ENCODE measurements at places on chromosomes 2 and 18. TPM values are rescaled to one million over a fixed set of nuclear protein-coding genes. Genes with fewer than 3 reads are reported as not detected.

GRCh38 chr2:63189026-63189425 lies 138.4 kb downstream of the OTX1 start:
- DNase-seq: peak; percentile 60

DNA sequence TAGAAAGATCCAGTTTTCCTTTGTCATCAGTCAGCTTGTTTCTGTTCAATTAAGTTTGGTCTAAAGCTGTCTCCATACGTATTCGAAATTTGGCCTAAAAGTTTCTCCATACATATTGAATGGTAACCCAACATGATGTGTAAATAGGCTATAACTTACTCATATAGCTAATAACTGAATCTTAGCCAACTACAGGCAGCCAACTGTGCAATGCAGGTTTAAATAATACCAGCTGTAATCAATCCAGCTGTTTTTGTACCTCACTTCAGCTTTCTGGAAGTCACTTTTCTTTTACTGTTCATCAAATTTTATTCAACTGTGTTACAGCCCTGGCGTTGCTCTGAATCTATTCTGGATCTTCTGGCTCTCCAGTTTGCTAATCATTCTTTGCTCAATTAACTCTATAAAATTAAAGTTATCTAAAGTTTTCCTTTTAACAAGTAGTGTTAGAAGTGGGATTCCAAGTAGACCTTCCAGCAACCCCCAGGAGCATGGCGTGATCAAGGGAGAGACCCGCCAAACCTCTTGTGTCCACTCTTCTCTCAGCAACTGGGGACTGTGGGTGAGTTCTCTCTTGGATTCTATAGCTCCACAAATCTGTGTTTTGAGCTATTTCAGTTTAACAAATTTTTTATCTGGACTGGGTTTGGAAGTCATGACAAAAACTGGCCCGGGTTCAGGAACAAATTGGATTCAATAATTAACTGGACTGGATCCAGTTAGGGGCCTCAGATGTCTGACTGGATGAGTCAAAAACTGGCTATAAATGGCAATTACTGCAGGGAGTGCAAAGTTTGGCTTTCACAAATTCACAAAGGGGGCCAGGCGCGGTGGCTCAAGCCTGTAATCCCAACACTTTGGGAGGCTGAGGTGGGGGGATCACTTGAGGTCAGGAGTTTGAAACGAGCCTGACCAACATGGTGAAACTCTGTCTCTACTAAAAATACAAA lies 329.7 kb upstream of the ST6GAL2 start:
- no peak for DNase-seq

- no peak for DNase-seq
Measured at GRCh38 chr2:199977984-199978415, 22.6 kb downstream of the MAIP1 start.

DNA sequence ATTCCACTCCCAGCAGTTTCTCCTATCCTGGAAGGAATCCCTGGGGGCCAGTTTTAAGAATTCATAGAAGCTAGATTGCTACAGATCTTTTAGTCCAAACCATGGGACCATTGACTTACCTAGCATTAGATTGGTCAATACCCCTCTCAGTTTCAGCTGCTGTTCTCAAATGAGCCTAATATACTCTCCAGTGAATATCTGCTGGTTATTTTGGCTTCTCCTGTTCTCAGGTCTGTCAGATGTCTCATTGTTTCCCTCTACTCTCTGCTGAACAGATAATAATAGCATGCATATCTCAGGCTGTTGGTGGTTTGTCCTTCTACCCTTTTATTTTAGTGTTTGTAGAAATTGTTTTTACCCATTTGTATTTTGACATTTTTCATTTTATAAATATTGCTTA lies 99.5 kb downstream of the FHOD3 start:
- DNase-seq: no peak

- DNase-seq: no peak
Measured at GRCh38 chr18:32851936-32852335, 79.1 kb upstream of the KLHL14 start.

GRCh38 chr2:2234398-2235195 lies 96.5 kb downstream of the MYT1L start:
- DNase-seq: no peak

DNA sequence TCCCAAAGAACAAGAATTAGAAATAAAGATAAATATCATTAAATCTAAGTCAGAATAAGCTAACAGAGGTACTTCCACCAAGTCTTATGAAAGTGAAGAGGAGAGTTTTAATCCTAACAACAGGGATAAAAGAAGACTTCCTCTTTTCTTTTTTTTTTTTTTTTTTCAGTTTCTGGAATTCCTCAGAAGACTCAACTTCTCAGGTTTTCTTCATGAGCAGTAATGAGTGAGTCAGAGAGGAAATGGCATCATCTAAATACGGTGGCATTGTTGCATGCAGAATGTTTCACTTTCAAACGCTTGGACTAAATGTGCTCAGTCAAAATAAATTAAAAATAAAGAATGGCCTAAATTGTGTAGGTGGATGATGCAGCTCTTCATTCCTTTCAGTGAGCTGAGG lies 45.6 kb upstream of the ARHGAP15 start:
- DNase-seq: no peak

GRCh38 chr2:96400049-96401000 lies 64.8 kb downstream of the NCAPH start:
- no peak for DNase-seq

DNA sequence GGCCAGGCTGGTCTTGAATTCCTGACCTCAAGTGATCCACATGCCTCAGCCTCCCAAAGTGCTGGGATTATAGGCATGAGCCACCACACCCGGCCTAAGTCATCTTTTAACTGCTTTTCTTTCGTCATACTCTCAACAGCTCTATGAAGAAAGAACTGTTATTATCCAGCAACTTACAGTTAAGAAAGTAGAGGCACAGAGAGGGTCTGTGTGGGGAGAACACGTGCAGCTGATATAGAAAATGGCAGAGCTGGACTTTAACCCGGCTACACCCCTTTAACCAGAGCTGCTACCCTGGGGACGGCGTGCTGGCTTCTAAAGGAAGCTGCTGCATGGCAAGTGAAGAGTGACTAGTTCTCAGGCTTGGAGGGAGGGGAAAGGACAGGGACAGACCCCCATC lies 25.5 kb downstream of the IGFBP2 start:
- DNase-seq: no peak

DNA sequence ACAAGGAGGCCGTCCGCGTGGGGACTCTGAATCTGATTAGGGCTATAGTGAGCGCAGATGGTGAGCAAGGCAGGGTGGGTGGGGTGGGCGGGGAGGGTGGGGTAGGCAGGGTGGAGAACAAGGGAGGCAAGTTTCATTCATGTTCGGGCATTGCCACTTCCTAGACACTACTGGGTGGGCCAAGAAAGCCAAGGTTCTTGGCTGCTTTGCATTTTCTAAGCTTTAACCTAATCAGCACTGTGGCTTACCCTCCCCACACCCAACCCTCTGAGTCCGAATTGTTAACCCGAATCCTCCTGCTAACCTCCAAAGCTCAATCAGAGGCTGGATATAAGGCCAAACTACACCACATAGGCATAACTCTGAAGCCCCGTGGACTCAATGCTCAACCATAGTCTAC lies 18.1 kb downstream of the MROH2A start:
- no peak for DNase-seq

- no peak for DNase-seq
Measured at GRCh38 chr18:63138436-63139340, 180.9 kb downstream of the BCL2 start.

- no peak for DNase-seq
Measured at GRCh38 chr18:57925706-57926105, 118.3 kb upstream of the NEDD4L start.

DNA sequence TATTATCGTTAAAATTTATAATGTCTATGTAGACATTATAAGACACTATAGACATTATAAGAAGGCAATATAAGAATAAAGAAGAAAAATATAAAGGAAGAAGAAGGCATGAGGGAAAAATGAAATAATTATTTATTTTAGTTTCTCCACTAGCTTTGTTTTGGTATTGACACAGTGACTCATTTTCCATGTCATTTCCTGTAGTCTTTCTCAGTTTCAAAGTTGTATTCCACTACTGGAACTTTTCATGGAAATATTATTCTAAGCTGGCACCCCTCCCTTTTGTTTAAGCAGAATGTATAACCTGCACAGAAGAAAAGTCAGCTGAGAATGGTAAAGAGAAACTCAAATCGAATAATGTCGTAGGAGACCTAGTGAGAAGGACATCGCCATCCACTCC lies 234.2 kb upstream of the NETO1 start:
- no peak for DNase-seq

DNA sequence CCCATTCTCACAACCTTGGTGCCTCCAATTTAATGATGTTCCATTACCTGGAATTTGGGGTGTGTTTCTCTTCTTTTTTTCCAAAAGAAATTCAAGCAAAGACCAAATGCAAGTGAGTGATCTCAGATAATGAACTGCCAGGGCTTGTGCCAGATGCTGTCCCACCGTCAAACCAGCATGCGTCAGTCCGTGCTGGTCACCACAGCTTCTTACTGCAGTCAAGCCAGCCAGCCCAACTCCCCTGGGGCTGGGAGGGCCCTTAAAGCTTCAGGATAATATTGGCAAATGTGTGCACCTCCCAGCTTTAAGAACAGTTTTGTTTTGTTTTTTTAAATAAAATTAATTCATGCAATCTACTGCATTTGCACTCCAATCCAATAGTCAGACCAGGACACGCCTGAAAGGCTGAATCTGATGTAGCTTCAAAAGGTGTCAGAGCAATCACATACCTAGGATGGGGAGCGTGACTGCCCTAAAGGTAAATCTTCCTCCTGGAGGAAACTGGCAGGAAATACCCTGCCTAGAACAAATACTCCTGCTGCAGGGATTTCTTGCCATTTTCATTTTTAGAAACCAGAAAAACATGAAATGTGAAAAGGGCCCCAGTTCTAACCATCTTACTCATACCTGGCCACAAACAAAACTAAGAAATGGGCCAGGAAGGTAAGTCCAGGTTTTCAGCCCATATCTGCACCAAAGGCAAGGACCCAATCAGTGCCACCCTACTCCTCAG lies 26.8 kb upstream of the SP3 start:
- peak; percentile 54 for DNase-seq

Gene ZNF521
- 58.7 TPM for total RNA-seq

Gene SRD5A2
- not detected for total RNA-seq

Gene C2orf72
- total RNA-seq: 0.42 TPM

Gene UBR3
- total RNA-seq: 59.8 TPM

Gene OSR1
- total RNA-seq: 0.42 TPM

Data from glutamatergic neuron (in vitro differentiated cells).